ENCODE measurements at places on chromosomes 1 and 21.

DNA sequence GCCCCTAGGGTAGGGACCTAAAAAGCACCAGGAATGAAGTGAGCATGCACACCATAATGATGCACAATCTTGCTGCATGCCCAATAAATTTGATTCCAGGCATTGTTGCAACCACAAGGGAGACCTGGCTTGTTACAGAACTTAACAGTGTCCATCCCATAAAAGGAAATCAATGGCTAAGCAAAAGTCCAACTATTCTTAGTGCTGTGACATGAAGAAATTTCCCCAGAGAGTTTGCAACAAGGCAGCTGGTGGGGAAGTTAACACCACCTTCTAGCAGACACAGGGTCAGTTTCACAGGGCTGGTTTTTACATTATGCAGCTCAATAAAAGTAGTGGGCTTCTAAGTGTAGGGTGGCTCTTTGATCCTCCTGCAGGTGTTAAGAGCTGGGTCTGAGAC, 221.1 kb downstream of the KCNJ6 start:
- no peak for DNase-seq

- no peak for DNase-seq
Measured at GRCh38 chr1:162984699-162985098, 84.5 kb upstream of the RGS4 start.

GRCh38 chr1:220990427-220991339, 111.4 kb downstream of the HLX start:
- no peak for DNase-seq

DNA sequence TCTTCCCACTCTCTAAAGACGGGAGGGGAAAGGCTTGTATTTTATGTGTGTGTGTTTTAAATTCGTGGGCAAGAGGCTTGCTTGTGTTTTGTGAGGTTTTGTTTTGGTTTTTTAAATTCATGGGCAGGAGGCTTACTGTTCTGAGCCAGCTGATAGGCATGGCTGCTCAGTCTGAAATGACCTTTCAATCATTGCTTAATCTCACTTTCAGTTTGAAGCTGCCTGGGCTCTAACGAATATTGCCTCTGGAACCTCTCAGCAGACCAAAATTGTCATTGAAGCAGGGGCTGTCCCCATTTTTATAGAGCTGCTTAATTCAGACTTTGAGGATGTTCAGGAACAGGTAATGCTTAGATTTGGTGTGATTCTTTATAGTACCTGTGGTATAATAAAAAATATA, 20.3 kb upstream of the TXLNA start:
- no peak for DNase-seq

GRCh38 chr1:44733365-44733764, 2.4 kb upstream of the RNU5D-1 start:
- DNase-seq, result no peak

- peak; percentile 60 for DNase-seq
Measured at GRCh38 chr1:43991476-43992231, at the start of gene CCDC24. Gene CCDC24, plus strand, starts transcription at chr1:43991599. Its CDS starts 280 bp downstream, at chr1:43991879.

GRCh38 chr1:89953131-89953626, 41.7 kb upstream of the ZNF326 start:
- no peak for DNase-seq

DNA sequence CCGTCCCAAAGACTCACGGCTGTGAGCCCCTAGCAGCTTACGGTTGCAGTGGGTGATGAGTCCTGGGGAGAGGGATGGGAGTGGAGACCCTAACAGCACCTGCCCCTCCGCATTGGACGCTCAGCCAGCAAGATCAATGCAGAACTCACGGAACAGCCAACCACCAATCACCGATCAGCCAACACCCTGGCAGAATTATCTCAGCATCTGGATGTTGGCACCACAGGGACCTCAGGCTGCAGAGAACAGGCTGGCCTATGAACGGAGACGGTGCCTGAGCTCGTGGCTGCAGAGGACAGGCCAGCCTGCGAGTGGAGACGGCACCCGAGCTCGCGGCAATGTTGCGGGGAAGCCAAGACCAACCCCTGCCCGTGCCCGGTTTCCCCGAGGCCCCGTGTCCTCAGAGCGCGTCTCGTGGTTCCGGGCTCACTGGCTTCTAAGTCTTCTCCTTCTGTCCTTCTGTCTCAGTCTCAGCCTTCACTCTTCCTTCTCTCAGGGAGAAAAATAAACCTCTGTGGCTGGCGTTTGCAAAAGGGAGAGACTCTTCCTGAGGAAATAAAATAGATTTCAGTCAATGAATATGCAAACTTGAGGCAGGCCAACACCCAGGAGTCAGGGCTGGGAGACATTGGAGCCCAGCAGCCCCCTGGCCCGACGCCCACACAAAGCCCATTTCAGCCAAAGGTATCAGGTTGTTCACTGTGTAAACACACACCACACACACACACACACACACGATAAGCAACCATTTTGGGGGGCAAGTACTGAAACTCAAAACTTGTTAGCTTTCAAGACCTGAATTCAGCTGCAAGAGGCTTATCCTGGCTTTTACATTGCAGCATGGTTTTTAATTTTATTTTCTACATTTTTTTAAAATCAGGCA, 67.8 kb downstream of the SIK1 start:
- DNase-seq, result peak; percentile 11

GRCh38 chr1:31315902-31316301, 19.1 kb downstream of the ZCCHC17 start:
- no peak for DNase-seq

DNA sequence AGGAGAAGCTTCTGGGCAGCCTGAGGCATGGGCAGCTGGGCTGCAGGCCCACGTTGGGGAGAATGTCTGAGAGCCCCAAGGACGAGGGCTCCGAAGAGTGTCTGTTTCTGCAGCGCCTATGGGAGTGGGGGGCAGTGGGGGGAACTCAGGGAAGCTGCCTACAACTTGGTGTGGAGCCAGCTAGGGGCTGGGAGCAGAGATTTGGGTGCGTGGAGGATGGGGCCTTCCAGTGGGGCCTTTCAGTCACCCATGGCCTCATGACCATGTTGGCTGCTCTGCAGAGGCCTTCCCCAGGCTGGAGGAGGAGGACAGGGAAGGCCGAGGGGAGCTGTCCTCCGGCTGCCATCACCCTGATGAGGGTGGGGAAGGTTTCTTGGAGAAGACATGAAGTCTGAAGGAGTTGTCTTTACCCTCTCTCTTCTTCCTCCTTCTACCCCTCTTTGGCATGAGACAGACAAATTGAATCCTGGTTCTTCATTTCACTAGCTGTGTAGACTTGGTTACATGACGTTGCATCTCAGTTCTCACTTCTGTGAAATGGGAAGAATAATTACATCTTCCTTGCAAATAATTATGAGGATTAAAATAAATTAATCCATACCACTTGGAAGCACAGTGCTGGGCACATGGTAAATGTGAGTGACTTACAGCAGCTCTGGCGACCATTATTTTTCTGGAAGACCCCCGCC, 8.3 kb downstream of the PPFIA4 start:
- no peak for DNase-seq

DNA sequence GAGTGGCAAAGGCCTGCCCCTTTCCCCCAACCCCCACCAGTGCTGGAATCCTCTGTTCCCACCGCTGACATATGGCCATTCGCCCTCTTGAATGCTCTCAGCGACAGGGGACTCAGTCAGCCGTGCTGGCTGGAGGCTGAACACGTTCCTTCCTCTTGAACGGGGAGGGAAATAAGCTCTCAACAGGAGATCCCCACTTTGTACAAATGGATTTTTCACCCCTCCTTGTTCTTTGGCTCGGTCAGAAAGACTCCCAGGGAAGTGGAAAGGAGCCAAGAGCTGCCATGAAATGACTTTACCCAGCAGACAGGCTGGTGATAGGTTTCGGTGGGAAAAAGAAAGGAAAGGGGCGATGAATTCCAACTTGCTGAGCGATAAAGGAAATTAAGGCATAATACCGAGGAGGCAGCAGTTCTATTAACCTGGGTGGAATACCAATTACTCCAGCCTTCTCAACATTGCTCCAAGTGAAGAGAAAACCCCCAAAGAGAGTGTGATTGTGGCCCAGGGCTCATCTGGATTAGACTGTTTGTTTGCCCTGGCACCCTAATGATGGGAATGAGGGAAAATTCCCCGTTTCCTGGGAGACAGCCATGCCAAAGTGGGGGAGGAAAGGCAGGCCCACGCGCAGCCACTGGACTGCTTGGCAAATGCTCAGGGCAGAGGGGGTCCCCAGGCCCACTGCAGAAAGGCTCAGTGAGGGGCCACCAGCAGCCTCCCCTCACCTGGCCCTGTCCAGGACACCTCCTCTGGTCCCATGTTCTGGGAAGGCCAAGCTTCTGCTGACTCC, 23.9 kb downstream of the LRP8 start:
- DNase-seq, result no peak

DNA sequence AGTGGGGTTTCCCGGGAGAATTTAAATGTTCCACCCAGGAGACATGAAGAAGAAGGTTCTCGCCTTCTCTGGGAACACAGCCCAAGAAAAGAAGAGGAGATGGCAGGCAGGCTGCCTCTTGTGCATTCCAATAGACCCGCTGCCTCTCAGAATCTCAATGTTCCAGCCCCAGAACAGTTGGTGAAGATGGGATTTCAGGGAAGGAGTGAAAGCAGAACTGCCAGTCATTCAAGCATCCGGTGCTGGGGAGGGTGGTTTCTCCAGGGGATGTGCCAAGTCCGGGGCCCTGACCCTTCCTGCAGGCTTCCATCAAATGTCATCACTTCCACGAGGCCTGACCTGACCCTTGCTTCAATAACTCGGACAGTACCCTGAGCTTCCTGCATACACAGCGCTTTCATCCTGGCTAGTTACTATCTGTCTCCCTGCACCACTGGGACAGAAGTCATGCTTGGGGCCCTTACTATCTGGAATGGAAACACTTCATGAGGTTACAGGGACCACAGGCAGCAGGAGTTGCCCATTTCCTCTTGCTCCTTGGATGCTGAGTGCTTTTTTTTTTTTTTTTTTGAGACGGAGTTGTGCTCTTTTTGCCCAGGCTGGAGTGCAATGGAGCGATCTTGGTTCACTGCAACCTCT, 386.6 kb upstream of the POU3F1 start:
- peak; percentile 41 for DNase-seq

GRCh38 chr1:1232208-1232795, at the start of gene B3GALT6:
Gene B3GALT6, plus strand, starts transcription at chr1:1232237. Its CDS starts 42 bp downstream, at chr1:1232279.
- DNase-seq, result no peak

- DNase-seq, result no peak
Measured at GRCh38 chr1:12180315-12180714, 13.5 kb downstream of the TNFRSF1B start.

- DNase-seq, result no peak
Measured at GRCh38 chr1:112544011-112544688, 35.4 kb downstream of the WNT2B start.

- DNase-seq, result no peak
Measured at GRCh38 chr1:51491166-51491981, 27.7 kb downstream of the EPS15 start.

DNA sequence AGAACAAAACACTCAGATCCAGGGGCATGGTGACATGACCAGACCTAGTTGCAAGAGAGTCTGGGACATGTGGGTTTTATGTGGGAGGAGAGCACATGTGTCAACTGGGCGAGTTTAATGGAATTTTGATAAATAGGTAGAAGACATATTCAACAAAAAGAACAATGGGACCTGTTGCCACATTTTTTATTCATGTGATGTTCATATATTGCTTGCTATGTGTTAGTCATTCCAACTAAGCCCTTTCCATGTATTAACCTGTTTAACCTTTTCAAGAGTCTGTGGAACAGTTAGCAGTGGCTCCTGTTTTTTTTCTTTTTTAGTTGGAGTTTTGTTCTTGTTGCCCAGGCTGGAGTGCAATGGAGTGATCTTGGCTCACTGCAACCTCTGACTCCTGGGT, 30.1 kb upstream of the CSF3R start:
- no peak for DNase-seq

GRCh38 chr1:155979597-155980343, 1.4 kb upstream of the ARHGEF2 start:
- no peak for DNase-seq

GRCh38 chr1:7940745-7941436, at the start of gene TNFRSF9:
Gene TNFRSF9, minus strand, starts transcription at chr1:7940839. Its CDS starts 845 bp downstream, at chr1:7939994.
- no peak for DNase-seq

DNA sequence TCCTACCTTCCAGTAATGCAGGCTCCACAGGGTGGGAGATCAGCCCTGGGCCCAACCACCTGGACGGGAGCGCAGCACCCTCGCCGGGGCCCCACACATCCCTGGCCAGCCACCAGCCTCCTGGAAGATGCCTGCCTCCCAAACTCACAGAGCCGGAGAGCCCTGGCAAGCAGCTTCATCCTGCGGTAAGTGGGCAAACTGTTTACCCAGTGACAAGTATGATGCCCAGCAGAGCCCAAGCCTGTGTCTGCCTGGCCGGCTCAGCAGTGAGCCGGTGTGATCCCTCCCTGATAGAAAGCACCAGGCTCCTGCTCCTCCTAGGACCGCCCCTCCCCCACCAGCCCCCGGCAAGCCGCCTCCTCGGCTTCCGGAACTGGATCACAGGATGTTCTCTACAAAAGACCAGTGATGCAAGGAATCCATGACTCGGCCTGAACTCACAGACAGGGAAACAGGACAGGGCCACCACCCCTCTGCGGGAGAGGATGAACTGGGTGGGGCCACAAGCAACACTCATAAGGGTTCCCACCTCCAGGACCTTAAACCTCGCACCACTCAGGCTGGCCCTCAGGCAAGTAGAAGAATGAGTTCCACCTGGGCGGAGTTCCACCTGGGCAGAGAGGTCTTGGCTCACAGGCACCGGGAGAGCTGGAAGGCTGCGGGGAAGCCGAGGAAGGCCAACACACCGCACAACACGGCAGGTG, 7.9 kb downstream of the ACOT7 start:
- DNase-seq, result peak; percentile 13

- no peak for DNase-seq
Measured at GRCh38 chr1:217554849-217555248, 76.0 kb downstream of the GPATCH2 start.

DNA sequence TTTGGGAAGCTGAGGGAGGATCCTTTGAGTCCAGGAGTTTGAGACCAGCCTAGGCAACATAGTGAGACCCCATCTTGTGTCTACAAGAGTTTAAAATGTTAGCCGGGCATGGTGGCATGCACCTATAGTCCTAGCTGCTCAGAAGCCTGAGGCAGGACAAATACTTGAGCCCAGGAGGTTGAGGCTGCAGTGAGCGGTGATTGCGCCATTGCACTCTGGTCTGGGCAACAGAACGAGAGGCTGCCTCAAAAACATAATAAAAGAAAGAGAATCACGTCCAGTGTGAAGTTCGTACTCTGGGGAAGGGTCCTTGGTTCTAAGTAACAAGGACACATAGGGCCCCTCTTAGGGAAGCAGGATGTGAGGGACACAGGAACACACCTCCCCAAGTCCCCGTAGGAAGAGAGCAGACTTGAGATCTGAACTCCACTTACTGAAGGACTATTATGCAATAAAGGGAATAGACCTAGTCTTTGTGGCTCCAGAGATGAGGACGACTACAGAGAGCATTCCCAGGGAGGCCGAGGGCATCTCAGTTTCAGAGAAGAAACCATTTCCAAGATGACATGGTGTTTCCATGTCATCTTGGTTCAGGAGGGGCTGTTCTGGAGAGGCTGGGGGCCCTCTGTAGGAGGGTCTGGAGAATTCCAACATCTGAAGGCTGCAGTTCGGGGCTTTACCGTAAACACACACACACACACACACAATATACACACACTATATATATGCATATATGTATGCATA, 10.8 kb upstream of the ENO1 start:
- no peak for DNase-seq

Measured in caudate nucleus (tissue), 63 donors.